ENCODE measurements at places on chromosomes 4 and X.

DNA sequence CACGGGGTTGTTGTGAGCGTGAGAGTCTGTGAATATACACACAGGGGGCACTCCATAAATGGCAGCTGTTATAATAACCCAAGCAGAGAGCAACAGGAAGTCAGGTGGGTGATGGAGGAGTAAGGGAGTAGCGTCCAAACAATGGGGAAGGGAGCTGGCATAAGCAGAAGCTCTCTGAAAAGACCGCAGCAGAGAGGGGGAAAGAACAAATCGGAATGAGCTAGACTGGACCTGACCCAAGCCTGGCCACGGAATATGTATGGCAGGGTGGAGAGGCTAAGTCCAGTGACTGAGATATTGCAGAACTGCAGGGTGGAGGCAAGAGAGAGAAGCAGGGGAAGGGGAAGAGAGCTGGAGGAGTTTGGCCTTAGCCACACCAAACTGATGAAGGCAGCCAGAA lies 6.5 kb upstream of the GJB1 start:
- DNase-seq, result peak; percentile 27

DNA sequence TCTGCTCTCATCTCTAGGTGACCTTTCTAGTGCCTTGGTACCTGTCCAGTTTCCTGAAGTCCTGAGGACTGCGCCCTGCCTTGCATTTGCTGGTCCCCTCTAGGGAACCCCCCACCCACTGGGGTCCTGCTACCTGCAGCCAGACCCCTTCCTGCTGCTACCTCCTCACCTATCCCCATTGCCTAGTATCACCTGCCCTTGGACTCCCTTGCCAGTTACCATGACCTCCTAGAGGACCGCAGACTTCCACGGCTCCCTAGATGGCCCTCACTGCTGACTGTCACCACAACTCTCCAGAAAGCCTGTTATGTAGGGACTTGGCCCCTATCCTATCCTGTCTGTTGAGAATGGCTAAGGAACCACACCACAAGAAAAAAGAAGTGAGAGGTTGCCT lies 166.6 kb downstream of the EFNB1 start:
- DNase-seq, result no peak

DNA sequence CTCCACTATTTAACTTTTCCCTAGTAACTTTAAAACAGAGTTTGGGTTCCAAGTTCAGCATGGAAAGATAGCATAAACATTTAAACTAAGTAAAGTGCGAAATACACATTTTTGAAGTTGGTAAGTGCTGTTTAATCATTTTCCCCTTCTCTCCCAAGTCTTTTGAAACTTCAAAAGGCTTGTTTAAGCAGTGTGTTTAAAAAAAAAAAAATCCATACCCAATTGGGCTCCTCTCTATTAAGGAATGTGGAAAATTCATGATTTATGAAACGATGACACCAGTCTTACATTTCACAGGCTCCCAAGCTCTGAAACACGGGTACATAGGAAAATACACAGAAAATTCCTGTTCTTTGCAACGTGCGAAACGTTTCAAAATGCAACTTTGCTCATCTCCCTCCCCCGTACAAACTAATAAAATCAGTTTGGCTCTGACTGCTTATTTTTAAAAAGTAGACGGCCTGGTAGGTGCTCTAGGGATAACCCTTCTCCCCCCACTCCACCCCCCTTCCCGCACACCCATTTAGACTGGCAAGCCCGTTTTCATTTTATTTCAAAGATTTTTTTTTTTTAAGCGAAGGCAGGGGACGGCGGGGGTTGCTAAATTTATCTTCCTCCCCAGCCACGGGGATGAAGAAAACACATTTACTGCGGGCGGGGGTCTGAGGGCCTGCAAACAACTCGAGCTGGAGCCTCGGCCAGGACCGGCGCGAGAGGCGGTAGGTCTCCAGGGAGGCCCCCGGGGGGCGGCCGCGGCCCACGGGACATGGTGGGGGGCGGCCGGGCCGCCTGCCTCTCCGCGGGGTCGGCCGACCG lies 786 bp upstream of the ZFX start:
- DNase-seq, result no peak

DNA sequence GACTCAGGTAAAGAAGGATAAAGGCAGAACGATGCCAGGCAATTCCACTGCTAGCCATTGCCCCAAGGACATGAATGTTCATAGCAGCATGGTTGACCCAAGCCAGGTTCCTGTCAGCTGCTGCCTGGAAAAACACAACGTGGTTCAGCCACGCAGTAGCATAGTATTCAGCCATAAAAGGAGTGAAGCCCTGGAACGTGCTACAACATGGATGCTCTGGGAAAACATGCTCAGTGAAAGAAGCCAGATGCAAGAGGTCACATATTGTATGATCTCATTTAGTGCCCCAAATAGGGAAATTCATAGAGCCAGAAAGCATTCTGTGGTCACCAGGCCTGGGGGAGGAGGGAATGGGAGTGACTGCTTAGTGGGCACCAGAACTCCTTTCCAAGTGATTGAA lies 129.8 kb downstream of the GPR143 start:
- DNase-seq, result no peak

GRCh38 chr4:65918872-65919271 lies 248.6 kb upstream of the EPHA5 start:
- no peak for DNase-seq

GRCh38 chrX:11272290-11272689 lies 20.9 kb upstream of the AMELX start:
- no peak for DNase-seq

All from posterior cingulate gyrus (tissue), 11 donors.